Stimulated activated CD8-positive, alpha-beta memory T cell treated with anti-CD3 and anti-CD28 coated beads, Interleukin-4, amount 100 ng/mL, for 4 hours (primary cell): ENCODE measurements at places on chromosomes 11 and 22.

GRCh38 chr11:47551086-47551485 is 1.8 kb downstream of the CELF1 start:
- no peak for DNase-seq

DNA sequence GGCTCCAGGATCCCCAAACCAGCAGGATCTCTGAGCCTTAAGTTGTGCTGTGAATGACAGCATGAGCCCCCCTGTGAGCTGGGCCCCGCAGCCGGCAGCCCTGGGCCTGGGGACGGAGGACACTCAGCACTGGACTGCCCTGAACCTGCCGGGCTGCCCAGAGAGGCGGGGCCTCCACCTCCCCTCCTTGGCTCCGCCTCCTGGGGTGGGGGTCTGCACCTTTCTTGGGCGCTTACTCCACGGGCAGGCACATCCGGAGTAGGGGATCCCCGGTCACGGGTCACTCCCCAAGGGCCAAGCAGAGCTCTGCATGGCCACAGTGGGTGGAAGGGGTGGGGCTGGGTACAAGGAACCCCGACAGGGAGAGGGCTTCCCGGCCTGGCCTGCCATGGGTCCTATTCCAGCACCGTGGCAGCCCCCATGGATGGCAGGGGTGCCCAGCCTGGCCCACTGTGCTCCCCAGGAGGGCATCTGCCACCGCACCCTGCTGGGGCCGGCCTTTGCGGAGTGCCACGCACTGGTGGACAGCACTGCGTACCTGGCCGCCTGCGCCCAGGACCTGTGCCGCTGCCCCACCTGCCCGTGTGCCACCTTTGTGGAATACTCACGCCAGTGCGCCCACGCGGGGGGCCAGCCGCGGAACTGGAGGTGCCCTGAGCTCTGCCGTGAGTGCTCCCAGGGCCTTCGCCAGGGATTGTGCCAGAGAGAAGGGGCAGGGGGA is 5.4 kb downstream of the MUC5B start:
- DNase-seq, result no peak

DNA sequence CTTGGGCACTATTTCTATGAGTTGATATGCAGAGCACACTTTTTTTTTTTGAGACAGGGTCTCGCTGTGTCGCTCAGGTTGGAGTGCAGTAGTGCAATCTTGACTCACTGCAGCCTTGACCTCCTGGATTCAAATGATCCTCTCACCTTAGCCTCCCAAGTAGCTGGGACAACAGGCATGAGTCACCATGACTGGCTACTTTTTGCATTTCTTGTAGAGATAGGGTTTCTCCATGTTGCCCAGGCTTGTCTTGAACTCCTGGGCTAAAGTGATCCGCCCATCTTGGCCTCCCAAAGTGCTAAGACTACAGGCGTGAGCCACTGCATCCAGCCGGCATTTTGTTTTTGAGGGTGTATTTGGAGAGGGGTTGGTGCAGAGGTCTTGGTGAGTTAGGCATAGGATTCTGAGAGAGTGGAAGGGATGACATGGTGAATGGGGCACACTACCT is 29.9 kb upstream of the MTCH2 start:
- DNase-seq, result no peak

- no peak for DNase-seq
Measured at GRCh38 chr11:6067502-6067901, 36.9 kb upstream of the OR56A1 start.

DNA sequence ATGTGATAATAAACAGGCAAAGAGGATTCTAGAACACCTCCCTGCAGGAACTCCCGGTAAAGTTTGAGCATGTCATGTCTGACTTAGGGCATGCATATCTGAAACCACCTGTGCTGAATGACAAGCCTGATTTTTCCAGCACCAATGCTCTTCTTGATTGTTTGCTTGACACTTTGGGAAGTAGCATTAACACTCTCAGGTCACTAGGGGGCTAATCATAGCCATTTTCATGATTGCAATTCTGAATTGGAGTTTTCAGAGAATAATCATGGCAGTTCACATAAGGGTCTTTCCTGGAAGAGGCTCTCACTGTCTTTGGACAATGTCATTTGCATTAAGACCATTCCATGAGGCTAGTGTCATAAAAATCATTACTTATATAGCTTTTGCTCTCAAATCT is 234.4 kb upstream of the MTNR1B start:
- DNase-seq, result no peak
